ENCODE measurements at places on chromosomes 16 and 17.

DNA sequence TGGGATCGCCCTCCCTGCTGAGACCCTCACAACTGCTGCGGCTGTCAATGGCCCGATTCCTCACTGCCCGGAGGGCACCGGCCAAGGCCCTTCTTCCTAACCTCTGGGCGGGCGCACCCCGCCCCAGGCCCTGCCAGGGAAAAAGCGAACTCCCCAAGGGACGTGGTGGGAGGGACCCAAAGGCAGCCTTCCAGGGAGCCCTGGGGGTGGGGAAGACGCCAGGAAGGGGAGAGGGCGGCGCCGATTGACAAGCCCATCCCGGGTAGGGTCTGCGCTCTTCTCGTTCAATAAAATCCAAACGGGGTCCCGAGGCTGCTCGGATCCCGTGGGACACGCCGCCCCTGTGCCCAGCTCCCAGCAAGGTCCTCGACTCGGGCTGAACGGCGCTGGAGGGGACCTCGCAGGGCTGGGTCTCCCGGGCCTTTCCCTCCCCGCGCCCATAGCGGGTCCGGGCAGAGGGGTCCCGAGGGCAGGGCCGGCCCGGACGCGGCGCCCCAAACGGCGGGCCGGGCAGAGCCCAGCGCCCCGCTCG lies 416 bp downstream of the KIFC3 start:
- DNase-seq: no peak

DNA sequence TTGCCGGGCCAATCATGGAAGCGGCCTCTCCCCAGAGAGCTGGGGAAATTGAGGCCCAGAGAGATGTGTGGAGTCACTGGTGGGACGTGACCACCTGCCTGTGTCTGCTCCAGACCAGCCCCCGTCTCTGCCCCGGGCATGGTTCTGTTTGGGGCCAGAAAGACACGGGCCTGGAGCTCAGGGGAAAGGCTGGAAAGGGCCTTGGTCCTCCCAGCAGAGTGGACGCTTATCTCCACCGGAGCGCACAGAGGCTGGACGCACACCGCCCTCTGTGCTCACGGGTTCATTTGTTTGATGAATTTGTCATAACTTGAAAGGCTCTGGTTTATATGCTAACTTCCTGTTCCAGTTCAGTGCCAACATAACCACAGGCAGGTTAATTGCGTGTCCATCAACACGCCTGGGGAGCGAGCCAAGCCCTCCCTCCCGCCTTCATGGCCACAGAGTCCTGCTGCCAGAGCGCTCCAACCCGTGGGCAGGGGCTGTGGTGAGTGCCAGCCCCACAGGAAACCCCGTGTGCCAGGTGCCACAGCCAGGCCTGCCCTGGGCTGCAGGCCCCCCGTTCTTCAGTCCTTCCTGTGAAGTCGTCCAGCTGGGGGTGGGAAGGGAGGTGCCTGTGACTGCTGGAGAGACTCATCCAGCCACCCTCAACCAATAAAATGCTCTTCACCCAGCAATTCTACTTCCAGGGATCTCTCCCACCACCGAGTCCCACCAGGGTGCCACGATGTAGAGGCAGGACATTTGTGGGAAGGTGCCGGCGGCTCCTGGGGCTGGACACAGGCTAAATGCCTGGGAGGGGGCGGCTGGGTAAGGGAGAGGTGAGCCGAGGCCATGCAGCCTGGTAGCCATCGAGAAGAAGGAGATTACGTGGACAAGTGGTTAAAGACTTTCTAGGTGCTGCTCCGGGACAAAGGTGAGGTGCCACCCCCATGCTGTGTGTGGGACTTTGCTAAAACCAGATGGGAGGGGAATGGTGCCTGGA lies 29.4 kb upstream of the BAHCC1 start:
- no peak for DNase-seq

GRCh38 chr16:77468831-77469230 lies 34.0 kb upstream of the ADAMTS18 start:
- DNase-seq: no peak

DNA sequence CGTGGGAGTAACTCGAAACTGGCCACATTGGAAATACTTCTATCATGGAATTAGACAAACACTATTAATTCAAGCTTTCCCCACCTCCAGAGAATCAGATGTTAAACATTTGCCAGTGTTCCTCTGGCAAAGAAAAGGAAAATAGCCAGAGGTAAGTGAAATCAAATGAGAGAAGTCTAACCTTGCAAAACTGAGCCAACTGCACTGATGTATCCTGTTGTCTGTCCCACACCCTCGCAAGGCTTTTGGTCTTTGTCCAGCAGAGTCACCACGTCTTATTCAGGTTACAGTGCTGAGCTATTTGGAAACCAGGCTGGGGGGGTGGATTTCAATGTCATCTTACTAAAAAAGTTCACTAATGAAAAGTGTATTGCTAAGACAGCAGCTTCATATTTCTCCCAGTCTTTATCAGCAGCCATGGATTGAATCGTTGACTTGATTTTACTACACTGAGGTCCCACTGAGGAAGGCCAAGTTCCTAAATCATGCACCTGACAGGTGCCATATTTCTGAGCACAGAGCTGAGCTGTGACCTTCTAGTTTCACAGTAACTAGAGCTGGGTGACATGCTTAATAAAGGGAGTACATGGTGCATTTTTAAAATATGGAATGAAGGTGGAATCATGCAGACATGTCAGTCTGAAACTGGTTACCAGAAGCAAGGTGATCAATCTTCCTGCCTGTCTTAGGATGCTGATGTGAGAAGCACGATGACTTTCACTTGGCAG lies 85.2 kb upstream of the HSBP1 start:
- no peak for DNase-seq

DNA sequence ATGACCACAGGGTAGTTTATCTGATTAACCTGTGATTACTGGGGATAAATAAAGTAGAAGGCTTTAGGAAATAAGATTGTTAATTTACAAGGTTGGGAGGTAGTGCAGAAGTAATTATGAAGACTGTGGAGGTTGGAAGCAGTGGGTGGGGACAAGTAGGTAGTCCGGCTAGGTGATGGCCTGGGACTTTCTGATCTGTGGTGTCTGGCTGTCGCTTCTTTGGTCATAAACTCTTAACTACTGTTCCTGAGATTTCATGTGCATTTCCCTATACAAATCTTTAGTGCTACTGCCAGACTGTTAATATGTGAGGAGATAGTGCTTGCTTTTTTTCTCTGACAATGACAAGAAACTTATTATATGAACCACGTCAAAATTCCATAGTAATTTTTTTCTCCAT lies 19.5 kb upstream of the HNF1B start:
- DNase-seq: no peak
